ENCODE measurements at places on chromosomes 11 and 22.

DNA sequence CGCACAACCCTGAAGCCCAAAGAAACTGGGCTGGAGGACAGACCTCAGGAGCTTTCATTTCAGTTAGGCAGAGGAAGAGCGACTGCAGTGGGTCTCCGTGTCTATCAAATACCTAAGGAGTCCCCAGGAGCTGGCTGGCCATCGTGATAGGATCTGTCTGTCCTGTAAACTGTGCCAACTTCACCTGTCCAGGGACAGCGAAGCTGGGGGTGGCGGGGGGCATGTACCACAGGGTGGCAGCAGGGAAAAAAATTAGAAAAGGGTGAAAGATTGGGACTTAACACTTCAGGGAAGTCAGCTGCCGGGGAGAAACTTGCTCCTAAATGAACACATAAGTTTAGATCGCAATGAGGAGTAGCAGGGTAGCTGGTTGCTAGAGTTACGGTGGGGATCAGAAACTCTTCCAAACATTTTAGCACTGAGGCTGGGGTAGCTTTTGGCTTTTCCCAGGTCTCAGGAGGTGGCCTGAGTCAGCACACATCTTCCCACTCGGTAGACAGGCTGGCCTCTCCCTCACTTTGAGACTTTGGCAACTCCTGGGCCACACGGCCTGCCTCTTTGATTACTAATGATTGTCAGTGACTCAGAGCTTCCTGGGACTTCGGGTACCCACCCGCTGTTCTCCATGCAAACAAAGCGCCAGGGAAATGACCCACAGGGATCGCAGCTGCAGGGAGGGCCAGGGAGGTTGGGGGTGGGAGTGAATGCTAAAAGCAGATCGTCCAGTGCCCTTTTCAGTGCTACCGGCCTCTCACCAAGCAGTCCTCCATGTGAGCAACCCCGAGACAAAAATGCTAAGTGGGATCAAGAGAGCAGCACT is 2.9 kb upstream of the MTFP1 start:
- no peak for DNase-seq

GRCh38 chr22:47734511-47734910 is 972.1 kb downstream of the TBC1D22A start:
- no peak for DNase-seq

DNA sequence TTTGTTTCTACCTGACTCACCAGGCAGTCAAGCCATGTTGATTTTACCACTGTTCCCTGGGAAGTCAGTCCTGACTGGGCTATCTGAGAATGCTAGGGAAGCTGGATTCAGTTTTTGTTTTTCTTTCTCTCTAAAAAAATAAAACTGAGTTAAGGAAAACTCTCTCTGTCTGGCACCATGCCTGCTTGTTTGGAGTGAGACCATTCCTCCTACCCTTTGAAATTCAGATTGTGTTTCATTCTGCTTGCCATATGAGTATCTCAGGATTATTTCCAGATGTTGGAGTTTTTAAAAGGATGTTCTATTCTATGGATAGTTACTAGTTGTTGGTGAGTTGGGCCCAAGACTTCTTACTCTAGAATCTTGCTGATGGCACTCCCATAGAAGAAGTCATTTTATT is 1917.0 kb downstream of the LRRC4C start:
- no peak for DNase-seq

GRCh38 chr22:32542677-32543357 is 68.2 kb downstream of the FBXO7 start:
- DNase-seq = no peak

DNA sequence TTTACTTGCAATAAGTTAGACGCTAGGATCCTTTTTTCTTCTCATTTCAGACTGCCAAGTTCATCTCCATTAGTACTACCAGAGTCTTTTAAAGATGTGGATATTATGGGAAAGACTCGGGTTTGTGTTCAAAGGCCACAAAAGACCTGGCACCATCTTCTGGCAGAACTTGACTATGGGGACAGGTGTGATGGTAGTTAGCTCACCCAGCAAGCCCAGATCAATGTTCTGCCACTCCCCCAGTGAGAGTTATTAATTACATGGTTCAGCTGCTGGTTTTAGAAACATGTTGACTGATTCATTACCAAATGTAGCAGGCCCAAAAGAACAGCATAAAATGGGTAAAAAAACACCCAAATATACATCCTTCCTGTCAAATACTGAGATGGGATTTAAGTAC is 333.5 kb upstream of the PITPNB start:
- no peak for DNase-seq

Data from LNCaP clone FGC (cell line).